ENCODE measurements at places on chromosomes 1 and 21.

GRCh38 chr21:34274001-34274400 lies 89.8 kb upstream of the KCNE2 start:
- DNase-seq = no peak

- no peak for DNase-seq
Observed at GRCh38 chr1:58745117-58745516, 38.7 kb downstream of the JUN start.

DNA sequence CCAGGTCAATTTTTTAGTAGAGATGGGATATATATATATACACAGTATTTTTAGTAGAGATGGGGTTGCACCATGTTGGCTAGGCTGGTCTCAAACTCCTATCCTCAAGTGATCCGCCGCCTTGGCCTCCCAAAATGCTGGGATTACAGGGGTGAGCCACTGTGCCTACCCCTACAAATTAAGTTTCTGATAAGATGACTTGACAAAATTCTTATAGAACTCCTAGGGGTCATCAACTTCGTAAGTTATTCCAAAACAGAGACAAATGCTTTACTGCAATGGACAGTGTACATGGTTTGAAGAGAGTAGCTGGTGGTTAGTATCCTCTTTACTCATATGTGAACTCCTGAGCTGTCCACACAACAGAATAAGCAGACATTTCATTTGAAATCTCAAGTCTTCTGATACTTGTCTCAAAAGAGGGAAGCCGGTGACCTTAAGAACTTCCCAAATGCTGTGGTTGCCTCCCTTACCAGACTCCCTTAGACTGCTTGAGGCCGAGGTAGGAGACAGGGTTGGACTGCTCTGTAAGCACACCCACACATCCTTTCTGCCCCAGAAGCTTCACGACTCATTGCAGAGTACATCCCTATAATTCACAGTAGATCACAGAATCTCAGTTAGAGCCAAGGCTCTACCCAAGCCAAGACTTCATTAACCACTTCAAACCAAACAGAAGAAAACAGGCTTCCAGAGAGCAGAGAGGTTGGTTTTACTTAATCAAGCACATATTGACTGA lies 244.1 kb upstream of the IRF2BP2 start:
- no peak for DNase-seq

GRCh38 chr1:169707912-169708604 lies 3.4 kb downstream of the SELL start:
- peak; percentile 35 for DNase-seq

GRCh38 chr1:176801514-176802020 lies 338.6 kb downstream of the PAPPA2 start:
- no peak for DNase-seq

DNA sequence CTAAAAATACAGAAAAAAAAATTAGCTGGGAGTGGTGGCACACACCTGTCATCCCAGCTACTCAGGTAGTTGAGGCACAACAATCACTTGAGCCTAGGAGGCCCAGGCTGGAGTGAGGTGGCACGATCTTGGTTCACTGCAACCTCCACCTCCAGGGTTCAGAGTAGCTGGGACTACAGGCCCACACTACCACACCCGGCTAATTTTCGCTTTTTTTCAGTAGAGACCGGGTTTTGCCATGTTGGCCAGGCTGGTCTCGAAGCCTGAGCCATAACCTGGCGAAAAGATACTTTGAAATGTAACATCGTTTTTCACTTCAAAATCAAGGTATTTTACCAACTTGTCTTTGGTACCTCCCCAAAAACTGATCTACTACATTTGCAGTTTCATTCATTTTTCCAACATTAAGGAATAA lies 6.1 kb downstream of the GAS5 start:
- DNase-seq = peak; percentile 70

GRCh38 chr1:33872275-33872674 lies 8.4 kb downstream of the HMGB4 start:
- DNase-seq = no peak

DNA sequence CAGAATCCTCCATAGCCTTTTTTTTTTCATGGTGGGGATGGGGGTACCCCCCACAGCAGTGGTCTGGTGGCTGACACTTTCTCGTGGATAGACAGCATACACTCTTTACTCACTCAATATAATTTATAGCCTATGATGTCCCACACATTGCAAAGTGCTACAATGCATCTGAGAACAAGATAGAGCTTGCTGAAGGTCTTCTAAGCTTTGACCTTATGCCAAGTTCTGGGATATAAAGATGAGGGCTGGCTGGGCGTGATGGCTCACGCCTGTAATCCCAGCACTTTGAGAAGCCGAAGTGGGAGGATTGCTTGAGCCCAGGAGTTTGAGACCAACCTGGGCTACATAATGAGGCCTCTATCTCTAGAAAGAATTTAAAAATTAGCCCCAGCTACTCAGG lies 78.0 kb downstream of the MPZL1 start:
- DNase-seq = no peak

- DNase-seq = no peak
Observed at GRCh38 chr1:83318366-83318765, 680.6 kb downstream of the TTLL7 start.

DNA sequence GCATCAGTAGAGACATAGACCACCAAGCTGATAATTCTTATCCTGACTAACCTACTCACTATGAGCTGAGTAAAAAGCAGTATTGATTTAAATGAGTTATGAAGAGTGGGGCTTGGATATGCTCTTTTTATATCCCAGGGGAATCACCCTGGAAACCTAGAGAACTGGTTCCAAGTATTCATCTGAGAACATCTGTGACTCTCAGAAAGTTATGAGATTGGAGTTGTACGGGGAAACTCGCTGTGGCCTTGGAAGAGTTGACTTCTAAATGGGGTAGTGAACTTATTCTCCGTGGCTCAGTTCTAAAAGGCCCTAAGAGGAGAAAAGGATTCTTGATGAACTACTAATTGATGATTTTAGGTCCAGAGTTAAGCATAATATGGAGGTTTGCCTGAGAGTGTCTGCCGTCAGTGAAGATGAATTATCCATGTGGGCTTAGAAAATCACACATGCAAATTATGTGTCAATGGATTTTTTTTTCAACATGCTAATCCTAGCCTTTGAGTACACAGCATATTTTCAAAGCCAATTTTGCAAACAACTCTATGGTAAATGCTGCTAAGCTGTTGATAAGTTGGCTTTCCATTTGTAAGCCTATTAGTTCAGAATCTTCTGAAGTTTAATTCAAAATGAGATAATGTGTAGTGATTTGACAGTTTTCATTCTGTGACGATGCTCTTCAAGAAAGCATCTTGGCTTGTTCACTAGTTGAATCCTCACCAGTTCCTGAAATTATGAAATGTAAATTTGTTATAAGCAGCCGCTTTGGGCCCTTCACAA lies 122.7 kb downstream of the FGGY start:
- DNase-seq = no peak

- peak; percentile 38 for DNase-seq
Observed at GRCh38 chr1:204507317-204508105, 8.7 kb upstream of the MDM4 start.

GRCh38 chr1:57384901-57385300 lies 39.0 kb downstream of the DAB1 start:
- no peak for DNase-seq

DNA sequence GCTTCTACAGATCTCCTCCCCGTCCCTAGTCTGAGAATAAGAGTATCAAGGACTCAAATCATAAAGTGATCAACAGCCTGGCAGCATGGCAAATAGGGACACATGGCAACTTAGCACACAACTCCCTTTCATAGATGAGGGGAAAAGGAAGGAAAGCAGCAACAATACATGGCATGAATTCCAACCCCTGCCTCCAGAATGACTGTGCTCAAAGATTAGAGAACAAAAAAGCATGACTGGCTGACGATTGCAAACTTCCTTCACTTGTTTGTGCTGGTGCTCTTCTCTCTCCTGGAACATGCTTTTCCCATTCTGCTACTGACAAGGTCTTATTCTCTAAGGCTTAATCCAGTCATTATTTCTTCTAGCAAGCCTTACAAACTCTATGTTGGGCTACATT lies 11.5 kb downstream of the KTI12 start:
- DNase-seq = no peak

DNA sequence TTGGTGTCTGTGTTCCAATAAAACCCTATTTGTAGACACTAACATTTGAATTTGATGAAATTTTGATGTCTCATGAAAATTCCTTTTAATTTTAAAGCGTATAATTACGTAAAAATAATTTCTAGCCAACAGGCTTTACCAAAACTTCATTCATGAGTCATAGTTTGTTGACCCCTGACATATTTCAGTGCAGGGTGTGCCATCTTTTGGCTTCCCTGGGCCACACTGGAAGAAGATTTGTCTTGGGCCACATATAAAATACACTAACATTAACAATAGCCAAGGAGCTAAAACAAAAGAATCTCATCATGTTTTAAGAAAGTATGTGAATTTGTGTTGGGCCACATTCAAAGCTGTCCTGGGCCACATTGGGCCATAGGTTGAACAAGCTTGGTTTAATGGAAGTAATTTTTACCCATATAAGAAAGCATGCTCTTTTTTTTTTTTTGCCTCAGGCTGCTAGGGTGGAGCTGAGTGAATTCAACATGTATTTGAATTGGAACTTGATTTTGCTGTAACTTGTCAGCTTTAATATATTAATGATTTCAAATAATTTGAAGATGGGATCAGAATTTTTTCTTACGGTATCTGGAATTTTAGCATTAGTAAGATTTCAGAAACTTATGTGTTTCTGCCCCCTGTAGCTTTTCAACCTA lies 267.7 kb upstream of the RGS18 start:
- DNase-seq = no peak

DNA sequence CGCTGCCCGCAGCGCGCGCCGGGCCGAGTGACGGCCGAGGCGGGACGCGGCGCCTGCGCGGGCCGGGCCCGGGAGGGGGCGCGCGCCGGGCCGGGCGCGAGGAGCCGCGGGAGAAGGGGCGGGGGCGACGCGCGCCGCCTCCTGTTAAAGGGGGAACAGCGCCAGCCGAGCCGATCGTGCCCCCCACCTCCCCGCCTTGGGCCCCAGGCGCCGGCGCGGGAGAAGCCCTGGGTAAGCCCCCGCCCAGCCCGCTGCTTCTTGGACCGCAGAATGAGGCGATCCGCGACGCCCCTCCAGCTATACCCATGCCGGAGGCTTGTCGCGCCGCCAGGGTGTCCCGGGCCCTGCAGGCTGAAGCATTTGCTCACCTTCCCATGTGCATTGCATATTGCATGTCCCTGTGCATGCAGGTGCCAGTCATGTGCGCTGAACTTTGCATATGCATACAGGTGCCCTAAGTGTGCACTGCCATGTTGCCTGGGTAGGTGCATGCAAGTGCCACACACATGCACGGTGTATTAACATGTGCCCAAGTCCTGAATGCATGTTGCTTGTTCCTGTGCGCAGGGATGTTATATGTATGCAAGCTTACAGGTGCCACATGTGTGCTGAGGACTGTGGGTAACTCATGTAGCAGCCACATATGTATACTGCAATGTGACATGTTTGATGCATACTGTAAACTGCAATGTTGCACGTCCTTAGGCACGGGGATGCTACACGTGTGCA lies at the start of gene ADGRB2:
Gene ADGRB2 (minus strand): TSS at position 29 of the 729 bp plus-strand sequence. CDS start 7,119 bp downstream, outside the sequence.
- peak; percentile 41 for DNase-seq

- no peak for DNase-seq
Observed at GRCh38 chr1:56973923-56974742, 8.3 kb upstream of the C8B start.
